ENCODE measurements at places on chromosomes 5 and 9. TPM values are rescaled to one million over a fixed set of nuclear protein-coding genes. Genes with fewer than 3 reads are reported as not detected.

The CYSRT1 gene
- total RNA-seq, result 0.17 TPM

DNA sequence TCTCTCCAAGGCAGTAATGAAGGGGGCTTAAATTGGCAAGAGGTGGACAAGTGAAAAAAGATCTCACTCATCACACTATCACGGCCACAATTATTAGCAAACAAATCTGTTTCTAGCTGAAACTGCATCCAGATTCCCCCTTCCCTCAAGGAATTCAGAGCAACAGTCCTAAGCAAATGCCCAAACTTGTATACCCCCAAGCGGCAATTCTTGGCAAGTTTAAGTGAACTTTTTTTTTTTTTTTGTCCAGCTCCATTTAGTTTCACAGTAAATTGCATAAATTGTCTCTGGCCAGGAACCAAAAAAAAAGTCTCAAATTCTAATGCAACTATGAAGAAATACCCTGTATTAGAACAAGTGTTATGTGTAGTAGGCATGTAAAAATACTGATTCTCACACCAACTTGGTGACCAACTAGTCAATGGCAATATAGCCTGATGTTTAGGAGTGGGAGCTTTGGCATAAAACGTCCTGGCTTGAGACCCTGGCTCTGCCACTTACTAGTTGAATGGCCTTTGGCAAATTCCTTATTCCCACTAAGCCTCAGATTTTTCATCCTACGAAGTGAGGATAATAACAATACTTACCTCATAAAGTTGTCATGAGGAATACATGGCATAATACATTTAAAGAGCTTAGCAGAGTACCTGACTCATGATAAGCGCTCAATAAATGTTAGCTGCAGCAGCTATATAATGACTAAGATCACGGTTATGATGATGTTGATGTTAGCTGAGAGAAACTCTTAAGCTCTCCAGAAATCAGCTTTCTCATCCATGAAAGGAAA lies 193.2 kb downstream of the ADAMTSL1 start:
- no peak overlapping the region for H3K4me3 ChIP-seq
- no peaks in the 10 kb centered on the region for H3K36me3 ChIP-seq
- no peaks in the 10 kb centered on the region for H3K27me3 ChIP-seq
- H3K4me1 ChIP-seq, result no peaks in the 10 kb centered on the region
- no peak for DNase-seq

DNA sequence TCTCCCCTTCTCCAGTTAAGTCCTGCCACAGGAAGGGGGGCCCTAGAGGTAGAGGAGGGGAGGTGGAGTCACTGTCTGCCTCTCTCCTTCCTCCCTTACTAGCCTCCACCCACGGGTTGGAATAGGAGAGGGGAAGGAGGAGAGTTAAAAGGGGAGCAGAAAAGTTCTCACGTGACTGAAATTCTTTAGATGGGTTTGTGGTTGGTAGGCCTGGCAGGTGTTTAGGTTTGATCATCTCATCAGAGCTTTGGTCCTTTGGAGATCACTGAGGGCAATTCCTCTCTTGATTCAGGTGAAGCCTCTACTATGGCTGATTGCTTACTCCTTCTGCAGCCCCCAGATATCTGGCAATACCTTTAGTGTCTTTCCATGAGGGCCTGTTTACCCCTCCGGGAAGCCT lies 24.9 kb upstream of the C5orf63 start:
- DNase-seq, result no peak
- no peaks in the 10 kb centered on the region for H3K27me3 ChIP-seq
- H3K36me3 ChIP-seq, result no peaks in the 10 kb centered on the region
- H3K4me3 ChIP-seq, result no peak overlapping the region

The CXCL14 gene
- total RNA-seq, result not detected

The FCN2 gene
- not detected for total RNA-seq

The KIF4B gene
- 0.10 TPM for total RNA-seq

The LYSMD3 gene
- total RNA-seq, result 10.2 TPM

The IRX2 gene
- not detected for total RNA-seq

DNA sequence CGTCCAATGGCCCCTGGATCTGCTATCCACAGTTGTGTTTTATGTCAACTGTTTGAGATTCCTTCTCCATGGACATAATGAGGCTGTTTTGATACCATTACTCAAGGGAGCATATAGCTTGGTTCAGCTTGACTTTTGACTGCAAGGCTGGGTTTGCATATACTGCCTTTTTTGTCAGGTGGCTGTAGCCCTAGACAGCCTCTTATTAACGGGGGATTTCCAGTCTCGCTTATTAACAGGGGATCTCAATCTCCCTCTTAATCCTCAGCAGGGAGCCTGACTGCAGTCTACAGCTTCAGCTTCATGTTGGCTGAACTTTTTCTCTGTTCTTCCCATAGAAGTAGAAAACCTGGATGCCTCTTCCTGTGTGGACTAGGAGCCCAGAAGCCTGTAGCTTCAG lies 73.7 kb upstream of the TNC start:
- DNase-seq, result no peak
- H3K27me3 ChIP-seq, result peaks cover 25% of the 10 kb centered on the region
- H3K27ac ChIP-seq, result no peak overlapping the region
- no peak overlapping the region for H3K4me3 ChIP-seq
- H3K4me1 ChIP-seq, result no peaks in the 10 kb centered on the region

GRCh38 chr5:91221917-91222316 lies 161.2 kb downstream of the ARRDC3 start:
- no peak for DNase-seq
- no peaks in the 10 kb centered on the region for H3K27me3 ChIP-seq
- H3K27ac ChIP-seq, result no peak overlapping the region
- no peaks in the 10 kb centered on the region for H3K36me3 ChIP-seq
- no peaks in the 10 kb centered on the region for H3K4me1 ChIP-seq
- H3K4me3 ChIP-seq, result no peak overlapping the region

- H3K4me1 ChIP-seq, result no peaks in the 10 kb centered on the region
- no peak overlapping the region for H3K27ac ChIP-seq
- no peak for DNase-seq
- no peaks in the 10 kb centered on the region for H3K27me3 ChIP-seq
- no peak overlapping the region for H3K4me3 ChIP-seq
Measured at GRCh38 chr9:136673975-136674785, 11.5 kb downstream of the EGFL7 start.

DNA sequence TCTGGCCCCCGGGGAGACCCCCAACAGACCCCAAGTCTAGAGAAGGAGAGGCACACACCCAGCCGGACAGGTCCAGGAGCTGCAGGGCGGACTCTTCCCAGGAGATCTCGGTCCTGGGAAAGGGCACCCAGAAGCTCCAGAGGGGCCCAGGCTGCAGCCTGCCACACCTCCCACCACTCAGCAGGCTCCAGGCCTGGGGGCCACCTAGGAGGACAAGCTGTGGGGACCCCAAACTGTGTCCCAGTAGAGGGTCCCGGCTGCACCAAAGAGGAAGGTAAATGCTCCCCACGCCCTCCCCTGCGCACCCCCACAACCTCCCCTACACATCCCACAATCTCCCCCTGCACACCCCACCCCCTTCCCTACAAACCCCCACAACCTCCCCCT lies 48.5 kb downstream of the PLEKHG4B start:
- no peaks in the 10 kb centered on the region for H3K4me1 ChIP-seq
- H3K4me3 ChIP-seq, result no peak overlapping the region
- DNase-seq, result no peak
- H3K27me3 ChIP-seq, result peaks cover 13% of the 10 kb centered on the region
- no peak overlapping the region for H3K27ac ChIP-seq
- H3K36me3 ChIP-seq, result no peaks in the 10 kb centered on the region

GRCh38 chr9:84759300-84759750 lies 89.8 kb downstream of the NTRK2 start:
- H3K36me3 ChIP-seq, result no peaks in the 10 kb centered on the region
- peak; percentile 34 for DNase-seq

DNA sequence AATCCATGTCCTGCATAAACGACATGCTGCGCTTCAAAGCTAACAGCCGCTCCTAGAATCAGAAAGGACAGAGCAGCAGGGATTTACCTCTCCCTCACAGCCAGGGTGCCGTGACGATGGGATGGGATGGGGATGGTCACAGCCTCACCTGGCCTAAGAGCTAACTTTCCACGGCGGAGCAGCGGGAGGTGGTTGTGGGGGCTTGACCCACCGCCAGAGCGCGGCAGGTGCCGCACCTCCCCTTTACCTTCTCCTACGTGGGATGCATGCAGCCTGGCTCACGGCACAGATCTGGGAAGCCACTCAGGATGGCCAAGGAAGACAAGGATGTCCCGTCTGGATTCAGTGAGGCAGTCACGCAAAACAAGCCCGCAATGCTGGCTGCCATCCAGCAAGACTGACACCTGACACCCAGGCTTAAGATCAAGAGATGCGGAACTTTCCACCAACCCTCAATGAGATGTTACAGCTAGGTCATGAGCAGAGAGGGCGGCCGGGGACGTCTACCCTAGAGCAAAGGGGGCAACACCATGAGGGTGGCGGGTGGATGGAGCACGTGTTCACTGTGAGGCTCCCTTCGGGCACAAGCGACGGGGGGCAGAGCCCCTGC lies 5.8 kb downstream of the BRD9 start:
- no peaks in the 10 kb centered on the region for H3K27me3 ChIP-seq
- H3K4me3 ChIP-seq, result no peak overlapping the region
- no peak for DNase-seq
- peaks cover 62% of the 10 kb centered on the region for H3K36me3 ChIP-seq
- H3K27ac ChIP-seq, result no peak overlapping the region

- H3K4me3 ChIP-seq, result no peak overlapping the region
- no peak overlapping the region for H3K27ac ChIP-seq
- no peak for DNase-seq
- no peaks in the 10 kb centered on the region for H3K27me3 ChIP-seq
- no peaks in the 10 kb centered on the region for H3K4me1 ChIP-seq
- H3K36me3 ChIP-seq, result no peaks in the 10 kb centered on the region
Measured at GRCh38 chr9:121772600-121773285, 121.3 kb downstream of the DAB2IP start.

DNA sequence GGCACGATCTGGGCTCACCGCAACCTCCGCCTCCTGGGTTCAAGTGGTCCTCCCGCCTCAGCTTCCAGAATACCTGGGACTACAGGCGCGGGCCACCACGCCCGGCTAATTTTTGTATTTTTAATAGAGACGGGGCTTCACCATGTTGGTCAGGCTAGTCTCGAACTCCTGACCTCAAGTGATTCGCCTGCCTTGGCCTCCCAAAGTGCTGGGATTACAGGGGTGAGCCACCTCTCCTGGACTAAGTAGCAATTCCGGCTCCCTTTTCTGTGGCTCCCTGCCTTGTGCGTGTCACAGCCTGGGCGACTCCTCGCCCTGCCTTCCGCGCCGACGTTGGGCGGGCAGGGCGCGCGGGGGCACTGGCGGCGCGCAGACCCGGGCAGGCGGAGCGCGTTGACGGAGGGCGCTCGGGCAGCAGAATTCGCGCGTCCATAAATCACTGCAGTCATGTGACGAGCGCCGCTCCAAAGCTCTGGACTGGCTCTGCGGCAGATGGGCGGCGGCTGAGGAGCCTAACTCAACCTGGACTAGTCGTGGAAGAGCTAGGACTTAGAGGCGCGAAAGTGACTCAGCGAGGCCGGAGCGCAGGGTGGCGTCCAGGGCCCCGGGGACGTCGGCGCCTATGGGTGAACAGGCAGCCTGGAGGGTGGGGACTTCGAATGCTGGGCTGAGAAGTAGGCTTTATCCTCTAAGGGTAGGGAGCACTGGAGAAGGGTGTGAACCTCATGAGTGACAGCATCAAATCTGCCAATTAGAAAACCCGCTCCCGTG lies 1.4 kb upstream of the CIZ1 start:
- DNase-seq, result peak; percentile 60
- no peaks in the 10 kb centered on the region for H3K27me3 ChIP-seq
- H3K4me1 ChIP-seq, result peaks cover 21% of the 10 kb centered on the region
- peaks cover 4% of the 10 kb centered on the region for H3K36me3 ChIP-seq
- no peak overlapping the region for H3K27ac ChIP-seq
- H3K4me3 ChIP-seq, result peak overlapping the region; percentile 47

Measured in activated naive CD4-positive, alpha-beta T cell treated with anti-CD3 and anti-CD28 coated beads for 36 hours (primary cell).